Activated CD4-positive, alpha-beta T cell treated with anti-CD3 and anti-CD28 coated beads, Interleukin-2, amount 10 ng/mL, durations not matched to agents 7 days and 5 days (primary cell): ENCODE measurements at places on chromosomes 13 and 19.

GRCh38 chr13:42964761-42965161 is 27.3 kb downstream of the EPSTI1 start:
- no peak for DNase-seq

DNA sequence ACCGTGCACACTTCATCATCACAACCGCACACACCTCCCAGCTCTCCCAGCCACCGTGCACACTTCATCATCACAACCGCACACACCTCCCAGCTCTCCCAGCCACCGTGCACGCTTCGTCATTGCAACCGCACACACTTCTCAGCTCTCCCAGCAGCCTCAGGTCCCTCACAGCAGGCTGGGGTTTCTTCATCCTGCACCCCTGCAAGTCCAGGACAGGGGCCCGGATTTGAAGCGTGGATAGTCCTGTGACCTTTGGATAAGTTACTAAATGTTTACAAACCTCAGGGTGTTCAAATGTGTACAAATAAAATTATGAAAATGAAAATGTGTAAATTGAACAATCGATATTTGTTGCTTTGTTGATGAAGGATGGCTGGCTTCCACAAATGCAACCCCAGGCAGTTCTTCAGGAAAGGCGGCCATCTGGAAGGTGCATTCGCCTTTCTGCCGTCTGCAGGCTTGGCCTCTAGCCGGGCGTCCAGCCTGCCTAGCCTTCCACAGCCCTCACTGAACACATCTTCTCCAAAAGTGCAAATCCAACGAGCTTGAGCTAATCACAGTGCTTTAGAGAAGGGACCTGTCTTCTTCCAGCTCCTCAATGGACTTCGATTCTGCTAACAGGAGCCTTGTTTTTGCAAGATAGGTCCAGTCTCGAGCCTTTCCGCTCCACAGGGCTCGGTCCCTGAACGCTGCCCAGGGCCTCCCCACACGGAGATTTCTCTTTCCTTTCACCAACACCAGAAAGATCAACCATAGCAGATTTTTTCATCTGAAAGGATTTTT is 74.2 kb downstream of the SPACA7 start:
- DNase-seq: no peak

- no peak for DNase-seq
Measured at GRCh38 chr13:48731001-48731658, 77.4 kb downstream of the CYSLTR2 start.

GRCh38 chr13:27257233-27257568 is 5.8 kb downstream of the RPL21 start:
- no peak for DNase-seq

GRCh38 chr19:4730740-4731171 is 7.1 kb upstream of the DPP9 start:
- peak; percentile 69 for DNase-seq

- DNase-seq: no peak
Measured at GRCh38 chr19:18780081-18780480, 11.0 kb downstream of the COMP start.

GRCh38 chr19:35781650-35782049 is 6.3 kb downstream of the ARHGAP33 start:
- no peak for DNase-seq

GRCh38 chr19:51797480-51797879 is 2.5 kb downstream of the FPR3 start:
- DNase-seq: no peak

DNA sequence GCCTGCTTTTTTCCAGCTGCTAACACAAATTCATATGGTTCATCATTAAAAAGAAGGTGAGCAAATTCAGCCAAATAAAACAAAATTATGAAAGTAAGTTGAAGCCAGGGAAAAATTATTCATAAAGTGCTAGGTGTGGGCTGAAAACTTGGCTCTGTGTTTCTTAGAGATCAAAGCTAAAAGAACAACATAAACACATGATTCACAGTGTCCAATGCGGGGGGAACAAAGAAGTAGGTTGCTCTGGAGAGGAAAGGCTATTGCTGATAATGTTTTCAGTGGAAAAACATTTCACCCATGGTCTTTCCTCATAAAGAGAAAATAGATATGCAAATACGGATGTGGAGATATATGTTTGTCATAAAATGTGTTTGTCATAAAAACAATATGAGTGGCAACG is 1691.5 kb upstream of the SLC10A2 start:
- DNase-seq: no peak

DNA sequence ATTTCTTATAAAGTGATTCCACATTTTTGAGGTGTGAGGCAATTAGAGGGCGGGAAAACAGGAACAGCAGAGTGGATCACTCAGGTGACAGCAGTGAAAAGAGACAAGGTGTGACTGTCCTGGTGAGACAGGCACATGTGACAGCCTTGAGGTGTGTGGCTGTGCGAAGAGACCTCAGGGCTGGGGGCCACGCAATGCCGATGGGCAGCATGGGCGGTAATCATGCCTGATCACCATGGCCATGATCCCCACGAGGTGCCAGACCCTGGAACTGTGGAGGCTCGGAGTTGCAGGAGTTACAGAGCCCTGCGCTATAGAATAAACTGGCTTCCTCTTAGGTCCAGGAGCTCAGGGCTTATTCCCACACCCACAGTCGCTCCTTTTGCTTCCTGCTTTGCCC is 2.0 kb downstream of the SPACA6 start:
- no peak for DNase-seq

GRCh38 chr19:31810536-31811109 is 461.4 kb upstream of the TSHZ3 start:
- no peak for DNase-seq

GRCh38 chr19:33634361-33635091 is 12.8 kb downstream of the CHST8 start:
- no peak for DNase-seq

- no peak for DNase-seq
Measured at GRCh38 chr19:40921005-40921897, 39.2 kb upstream of the CYP2A7 start.

GRCh38 chr19:40596608-40597328 is 4.4 kb upstream of the LTBP4 start:
- DNase-seq: no peak

DNA sequence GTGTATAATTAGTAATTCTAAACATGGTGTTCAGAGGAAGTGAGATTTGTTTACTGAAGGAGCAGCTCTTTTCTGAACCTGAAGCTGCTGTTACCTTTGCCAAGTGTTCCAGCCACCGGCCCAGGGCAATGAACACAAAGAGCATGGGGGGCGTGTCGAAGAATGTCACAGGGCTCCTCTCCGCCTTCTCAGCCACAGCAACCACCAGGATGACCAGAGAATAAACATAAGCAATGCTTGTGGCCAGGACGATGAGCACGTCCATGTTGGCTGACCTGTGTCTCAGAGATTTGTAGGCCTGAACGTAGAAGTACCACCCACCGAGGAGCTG is 53.1 kb downstream of the ATP7B start:
- DNase-seq: no peak

DNA sequence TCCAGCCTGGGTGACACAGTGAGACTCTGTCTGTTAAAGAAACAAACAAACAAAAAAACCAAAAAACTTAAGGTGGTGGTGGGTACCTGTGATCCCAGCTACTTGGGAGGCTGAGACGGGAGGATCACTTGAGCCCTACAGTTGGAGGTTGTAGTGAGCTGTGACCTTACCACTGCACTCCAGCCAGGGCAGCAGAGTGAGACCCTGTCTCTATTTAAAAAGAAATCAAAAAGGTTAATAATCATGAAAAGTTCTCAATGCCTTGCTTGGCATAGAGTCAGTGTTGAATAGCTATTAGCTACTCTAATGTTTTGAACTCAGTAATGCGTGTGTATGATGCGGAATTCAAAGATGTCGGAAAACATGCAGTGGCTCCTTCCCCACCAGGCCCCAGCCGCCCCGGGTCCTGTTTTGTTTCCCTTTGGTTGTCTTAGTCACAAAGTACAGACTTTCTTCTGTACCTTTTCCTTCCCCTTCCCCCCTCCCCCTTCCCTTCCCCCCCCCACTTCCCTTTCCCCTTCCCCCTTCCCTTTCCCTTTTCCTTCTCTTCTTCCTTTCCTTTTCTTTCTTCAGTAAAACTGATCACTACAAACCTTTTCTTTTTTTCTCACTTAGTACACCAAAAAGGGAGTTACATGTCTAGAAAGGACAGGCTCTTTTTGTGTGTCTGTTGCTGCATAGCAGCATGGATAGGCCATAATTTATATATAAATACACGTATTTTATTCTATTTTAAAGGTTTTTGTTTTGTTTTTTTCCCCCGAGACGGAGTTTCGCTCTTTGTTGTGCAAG is 35.2 kb downstream of the DNM2 start:
- no peak for DNase-seq

DNA sequence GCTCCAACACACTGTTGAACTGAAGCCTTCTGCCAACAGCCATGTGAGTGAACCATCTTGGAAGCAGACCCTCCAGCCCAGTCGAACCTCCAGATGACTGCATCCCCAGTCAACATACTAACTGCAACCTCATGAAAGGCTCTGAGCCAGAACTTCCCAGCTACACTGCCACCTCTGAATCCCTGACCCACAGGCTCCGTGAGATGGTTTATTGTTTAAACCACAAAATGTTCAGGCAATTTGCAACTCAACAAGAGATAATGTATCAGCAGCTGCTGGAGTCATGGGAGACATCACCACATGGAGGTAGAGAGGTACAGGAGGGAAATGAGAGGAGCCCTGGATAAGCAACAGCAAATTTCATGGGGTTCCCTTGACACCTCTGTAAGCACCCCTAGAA is 266.4 kb upstream of the NBEA start:
- no peak for DNase-seq

GRCh38 chr19:39212375-39212742 is 8.3 kb upstream of the SYCN start:
- peak; percentile 74 for DNase-seq

GRCh38 chr19:43439032-43439708 is 24.5 kb downstream of the TEX101 start:
- peak; percentile 73 for DNase-seq

- no peak for DNase-seq
Measured at GRCh38 chr13:20676213-20676612, 27.3 kb upstream of the IL17D start.

DNA sequence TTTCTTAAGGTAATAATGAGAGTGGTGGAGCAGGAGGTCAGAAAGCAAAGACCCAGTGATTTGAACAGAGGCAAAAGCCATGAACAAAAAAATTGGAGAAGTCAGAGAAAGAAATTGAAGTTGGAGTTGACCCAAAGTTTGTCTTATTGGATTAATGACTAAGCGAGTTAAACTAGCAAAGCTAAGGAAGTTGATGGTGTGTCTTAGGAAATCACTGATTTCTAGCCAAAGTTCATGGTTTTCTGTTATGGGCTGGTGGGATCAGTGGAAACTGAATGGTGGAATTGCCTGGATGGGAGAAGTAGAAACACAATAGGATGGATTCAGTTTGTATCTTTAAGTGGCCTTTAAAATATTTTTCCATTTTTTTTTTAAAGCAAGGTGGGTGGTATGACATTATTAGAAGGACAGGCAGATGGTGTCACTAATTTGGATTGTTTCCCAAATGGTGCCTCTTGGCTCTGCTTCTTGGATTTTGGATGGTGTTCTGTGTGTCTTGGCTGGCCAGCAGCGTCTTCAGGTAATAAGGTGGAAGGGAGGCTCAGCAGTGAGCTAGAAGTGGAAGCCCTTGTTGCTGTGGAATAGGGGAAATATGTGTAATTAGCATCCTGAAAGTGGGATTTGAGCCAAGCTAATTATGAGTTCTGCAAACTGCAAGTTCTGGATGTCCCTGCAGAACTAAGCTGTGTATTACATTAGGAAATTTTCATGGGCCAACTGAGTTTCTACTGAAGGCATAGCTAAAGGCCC is 302.9 kb downstream of the LMO7 start:
- DNase-seq: no peak

GRCh38 chr13:43583321-43583720 is 203.5 kb downstream of the ENOX1 start:
- DNase-seq: no peak

- no peak for DNase-seq
Measured at GRCh38 chr19:9939301-9939913, 3.1 kb upstream of the OLFM2 start.

- no peak for DNase-seq
Measured at GRCh38 chr13:27280009-27280656, 9.5 kb downstream of the RASL11A start.

- DNase-seq: no peak
Measured at GRCh38 chr13:99935772-99936171, 35.8 kb downstream of the ZIC5 start.

DNA sequence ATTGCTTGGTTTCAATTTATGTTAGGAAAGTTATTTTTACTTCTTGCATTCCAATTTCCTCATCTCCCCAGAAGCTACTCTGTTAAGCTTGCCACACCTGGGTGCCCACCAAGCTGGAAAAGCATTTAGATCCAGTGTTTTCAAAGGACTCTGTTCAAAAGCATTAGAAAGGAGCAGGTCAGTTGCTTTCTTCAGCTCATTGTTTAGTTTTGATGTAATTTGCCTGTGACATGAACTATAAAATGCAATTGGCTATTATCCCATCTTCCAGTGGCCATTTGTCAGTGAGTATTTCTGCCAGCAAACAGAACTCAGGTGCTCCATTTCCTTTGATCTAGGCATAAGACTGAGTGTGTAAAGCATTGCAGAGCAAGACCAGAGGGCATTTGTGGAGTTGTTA is 46.7 kb upstream of the RNF113B start:
- DNase-seq: no peak

DNA sequence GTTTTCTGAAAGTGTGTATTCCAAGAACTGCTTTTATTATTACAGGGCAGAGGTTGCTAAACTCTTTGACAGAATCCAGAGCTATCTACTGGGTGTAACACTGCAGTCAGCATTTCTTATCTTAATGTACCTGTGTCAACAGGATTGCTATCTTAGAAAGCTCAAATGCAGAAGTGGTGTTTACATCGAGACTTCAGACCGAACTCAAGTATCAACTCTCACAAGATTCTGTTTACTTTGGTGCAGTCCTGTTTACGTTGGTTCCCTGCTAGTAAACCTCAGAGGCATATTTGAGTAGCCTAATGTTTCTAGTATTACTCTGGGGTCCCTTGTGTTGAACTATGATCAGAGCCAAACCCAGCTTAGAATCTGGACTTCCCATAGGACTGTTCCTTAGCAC is 20.5 kb downstream of the SLC15A1 start:
- DNase-seq: no peak

GRCh38 chr19:29188289-29189032 is 24.5 kb downstream of the UQCRFS1 start:
- no peak for DNase-seq

- no peak for DNase-seq
Measured at GRCh38 chr13:111414341-111414740, 93.9 kb downstream of the TEX29 start.

GRCh38 chr13:73074014-73074413 is 15.2 kb downstream of the KLF5 start:
- DNase-seq: no peak

GRCh38 chr13:95335667-95336066 is 34.4 kb upstream of the ABCC4 start:
- DNase-seq: no peak

GRCh38 chr13:36126491-36126890 is 4.7 kb downstream of the DCLK1 start:
- no peak for DNase-seq
